Eye (tissue), 1 donor: ENCODE measurements at places on chromosomes 7 and 10.

GRCh38 chr10:74036474-74036873, 38.6 kb downstream of the VCL start:
- DNase-seq = no peak

DNA sequence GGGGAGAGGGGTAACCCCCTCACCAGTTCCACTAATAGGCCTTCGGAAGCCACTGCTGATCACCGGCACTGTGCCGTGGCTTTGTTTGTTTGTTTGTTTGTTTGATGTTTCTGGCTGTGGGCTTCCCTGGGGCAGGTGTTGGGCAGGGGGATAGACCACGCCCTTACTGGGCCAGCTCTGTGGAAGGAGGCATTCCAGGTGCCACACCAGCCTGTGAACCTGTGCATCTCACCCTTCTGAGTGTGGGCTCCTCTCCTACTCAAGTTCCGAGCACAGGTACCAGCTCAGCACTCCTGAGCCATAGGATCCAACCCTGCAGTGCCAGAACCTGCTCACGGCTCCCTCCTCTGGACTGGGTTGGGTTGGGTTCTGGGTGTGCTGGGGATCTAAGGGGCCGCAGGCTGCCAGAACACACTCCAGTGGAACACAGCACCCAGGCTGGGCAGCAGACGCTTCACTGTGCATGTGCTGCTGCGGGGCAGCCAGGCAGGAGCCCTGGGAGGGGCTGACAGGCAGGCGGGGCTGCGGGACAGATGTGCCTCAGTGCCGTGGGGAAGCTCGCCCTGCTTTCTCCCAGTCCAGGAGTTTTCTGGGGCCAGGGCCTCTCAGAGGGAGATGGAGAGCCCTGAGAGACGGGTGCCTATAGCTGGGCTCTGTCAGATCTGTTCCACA, 1053.9 kb downstream of the CNTNAP2 start:
- DNase-seq = no peak

GRCh38 chr10:49508654-49509053, 30.3 kb downstream of the ERCC6 start:
- no peak for DNase-seq

DNA sequence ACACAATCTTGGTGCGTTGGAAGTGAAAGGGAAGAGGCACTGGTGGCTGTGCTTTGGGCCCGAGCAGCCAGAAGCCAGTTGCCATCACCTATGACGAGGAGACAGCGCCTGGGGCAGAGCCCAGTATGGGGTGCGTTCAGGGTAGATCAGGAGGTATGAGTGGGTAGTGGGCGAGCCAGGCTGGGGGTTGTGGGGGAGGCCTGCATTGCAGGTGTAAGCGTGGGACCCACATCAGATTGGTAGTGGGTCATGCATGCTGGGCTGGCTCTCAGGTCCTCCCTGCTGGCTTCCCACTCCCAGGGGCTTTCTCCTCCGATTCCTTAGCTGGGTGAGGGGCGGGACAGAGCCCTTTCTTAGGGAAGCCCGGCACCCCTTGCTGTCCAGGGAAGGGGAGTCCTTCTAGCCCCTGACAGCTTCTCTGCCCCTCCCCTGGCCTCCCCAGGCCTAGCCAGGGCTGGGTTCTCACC, 445 bp upstream of the PVRIG start:
- DNase-seq = no peak

GRCh38 chr7:151382079-151382885, 27.6 kb downstream of the WDR86 start:
- peak; percentile 43 for DNase-seq
